ENCODE measurements at places on chromosomes 7 and 10.

DNA sequence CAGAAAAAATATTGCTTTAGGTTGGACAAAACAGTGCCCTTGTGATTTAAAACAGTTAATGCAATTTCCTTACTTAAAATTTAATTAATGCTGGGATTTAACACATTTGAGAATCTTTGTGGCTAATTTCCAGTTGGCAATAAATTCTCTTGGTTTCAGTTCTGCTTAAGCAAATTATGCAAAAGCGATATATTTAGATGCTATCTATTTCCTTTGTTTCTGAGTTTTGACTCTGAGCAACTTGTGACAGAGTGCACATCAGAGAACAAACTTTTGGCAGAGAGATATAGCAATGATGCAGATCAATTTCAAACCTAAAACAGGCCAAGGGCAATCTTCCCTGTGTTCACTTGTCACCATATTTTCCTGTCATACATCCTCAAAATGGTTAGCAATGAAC, 933.6 kb upstream of the ZWINT start:
- no peak for DNase-seq

DNA sequence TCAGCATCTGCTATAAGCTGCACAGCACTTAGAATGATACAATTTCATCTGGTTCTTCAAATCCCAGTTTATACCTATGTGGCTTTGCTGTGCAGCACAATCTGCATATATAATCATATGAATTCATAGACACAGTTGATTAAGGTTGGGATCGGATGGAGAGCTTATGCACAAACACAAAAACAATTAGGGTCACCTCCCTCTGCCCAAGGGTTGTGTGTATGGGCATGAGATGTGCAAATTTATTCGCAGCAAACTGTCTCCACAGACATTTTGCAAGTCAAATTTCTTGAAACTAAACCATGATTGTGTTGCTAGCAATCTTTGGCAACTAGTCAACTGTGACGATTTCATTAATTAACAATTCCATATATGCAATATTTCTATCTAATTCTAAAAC, 955.7 kb downstream of the SORCS3 start:
- DNase-seq: no peak

DNA sequence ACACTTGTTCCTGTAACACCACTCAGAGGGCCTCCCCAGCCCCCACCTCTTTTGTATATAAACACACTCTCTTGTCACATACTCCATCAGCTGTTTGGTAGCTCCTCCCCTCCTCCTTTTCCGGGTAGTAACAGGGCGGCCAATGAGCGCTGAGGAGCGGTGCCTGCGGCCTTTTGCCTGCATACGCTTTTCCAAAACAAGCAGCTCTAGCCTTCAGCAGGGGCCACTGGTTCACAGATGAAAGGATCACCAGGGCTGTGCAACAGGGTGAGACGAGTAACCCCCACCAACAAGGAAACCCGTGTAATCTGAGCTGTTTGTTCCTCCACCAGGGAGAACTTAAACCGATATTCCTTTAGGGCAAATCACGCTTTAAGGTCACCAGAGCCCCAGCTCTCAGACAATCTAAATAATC, 3.9 kb downstream of the UBE2H start:
- DNase-seq: peak; percentile 82

DNA sequence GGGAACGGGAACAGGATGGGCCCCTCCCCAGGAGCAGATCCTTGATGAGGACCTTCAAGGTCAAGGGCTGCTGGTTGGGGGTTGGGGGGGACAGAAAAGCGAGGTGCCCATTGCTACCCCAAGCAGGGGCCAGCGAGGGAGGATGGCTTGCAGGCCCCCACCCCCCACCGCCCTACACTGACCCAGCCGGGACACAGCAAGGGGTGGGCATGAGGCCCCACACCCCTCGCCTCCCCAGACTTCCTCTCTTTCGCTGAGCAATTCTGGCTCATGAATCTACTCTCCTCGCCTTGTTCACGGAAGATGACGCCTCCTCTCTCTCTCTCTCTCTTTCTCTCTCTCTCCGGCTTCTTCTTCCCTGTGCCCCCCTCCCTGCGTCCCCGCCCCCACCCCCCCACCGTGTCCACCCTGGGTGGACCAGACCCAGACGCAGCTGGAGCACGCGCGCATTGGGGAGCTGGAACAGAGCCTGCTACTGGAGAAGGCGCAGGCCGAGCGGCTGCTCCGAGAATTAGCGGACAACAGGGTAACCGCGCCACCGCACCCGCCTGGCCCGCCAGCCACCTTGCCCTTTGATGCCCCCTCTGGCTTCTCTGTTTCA, 81.1 kb upstream of the GTF2IRD1 start:
- DNase-seq: no peak

DNA sequence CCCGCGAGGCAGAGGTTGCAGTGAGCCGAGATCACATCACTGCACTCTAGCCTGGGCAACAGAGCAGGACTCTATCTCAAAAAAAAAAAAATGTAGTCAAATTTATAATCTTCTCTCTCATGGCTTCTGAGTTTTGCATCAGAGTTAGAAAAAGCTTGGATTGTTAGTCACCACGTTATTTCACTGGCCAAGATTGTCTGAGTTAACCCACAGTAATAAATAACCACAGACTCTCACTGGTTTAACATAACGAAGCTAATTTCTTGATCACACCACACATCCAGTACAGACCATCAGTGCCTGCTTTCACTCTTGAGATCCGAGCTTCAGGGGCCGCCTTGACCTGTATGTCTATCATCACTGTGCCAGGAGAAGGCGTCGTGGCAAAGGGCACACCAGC, 116.8 kb upstream of the JCAD start:
- no peak for DNase-seq

DNA sequence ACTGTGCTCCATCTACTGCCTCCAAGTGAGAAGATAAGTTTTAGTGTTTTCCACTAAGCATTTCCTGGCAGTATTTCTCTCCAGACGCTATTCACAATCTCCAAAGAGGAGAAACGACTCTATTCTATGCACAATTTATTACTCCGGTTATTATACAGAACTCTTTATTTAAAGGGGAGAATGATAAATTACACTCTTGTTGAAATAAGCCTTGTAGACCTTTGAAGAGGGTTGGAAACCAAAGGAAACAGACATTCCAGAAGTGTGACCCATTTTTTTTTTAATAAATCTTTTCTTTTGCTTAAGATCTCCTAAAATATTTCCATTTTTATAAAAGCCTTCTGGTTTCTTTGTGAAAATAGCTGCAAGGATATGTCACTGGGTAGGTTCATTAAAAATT, 76.1 kb upstream of the HDAC9 start:
- no peak for DNase-seq

- DNase-seq: no peak
Measured at GRCh38 chr7:47937065-47937687, 11.1 kb downstream of the PKD1L1 start.

DNA sequence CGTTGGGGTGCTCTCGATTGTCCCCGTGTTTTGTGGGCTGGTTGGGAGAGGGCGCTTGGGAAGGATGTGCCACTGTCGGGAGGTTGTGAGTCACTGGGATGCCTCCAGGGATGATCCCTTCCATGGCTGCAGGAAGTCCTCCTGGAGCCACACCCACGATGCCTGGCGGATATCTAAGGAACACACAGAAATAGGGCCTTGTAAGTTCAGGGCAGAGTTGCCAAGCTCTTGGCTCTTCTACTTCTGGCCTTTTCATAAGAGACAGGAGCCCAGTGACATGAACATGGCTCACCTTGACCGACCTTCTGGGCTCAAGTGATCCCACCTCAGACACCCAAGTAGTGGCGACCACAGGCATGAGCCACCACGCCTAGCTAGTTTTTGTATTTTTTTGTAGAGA, 47.6 kb downstream of the ZRANB1 start:
- DNase-seq: no peak

DNA sequence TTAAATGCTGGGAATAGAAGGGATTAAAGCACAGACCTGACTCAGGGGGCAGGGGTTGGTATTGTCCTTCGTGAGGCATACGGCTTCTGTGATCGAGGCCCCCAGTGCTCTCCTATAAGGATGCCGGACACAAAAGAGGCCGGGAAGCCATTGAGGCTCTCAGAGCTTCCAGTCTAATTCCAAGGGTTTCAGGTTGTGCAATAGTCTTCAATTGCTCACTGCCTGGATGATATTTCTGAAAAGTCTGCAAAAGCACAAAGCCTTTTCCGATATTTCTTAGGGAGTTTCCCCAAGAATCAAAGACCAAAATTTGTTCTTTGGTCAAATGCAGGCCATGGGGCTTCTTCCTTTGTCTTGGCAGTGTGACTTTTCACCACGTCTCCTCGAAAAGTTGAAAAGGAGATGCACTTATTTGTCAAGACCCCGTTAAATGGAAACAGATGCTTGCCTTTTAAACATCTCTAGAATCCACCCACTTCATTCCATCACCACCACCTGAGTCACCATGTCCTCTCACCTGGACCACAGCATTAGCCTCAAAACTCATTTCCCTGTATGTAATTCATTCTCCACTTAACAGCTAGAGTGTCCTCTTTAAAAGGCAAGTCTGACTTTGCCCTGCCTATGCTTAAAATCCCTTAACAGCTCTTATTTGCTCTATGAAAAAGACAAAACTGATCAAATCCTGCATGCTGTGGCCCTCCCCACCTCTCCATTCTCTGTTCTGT, 134.8 kb upstream of the NAMPT start:
- no peak for DNase-seq

- no peak for DNase-seq
Measured at GRCh38 chr10:6840201-6840691, 260.2 kb upstream of the PRKCQ start.

GRCh38 chr7:20435305-20435704, 104.6 kb downstream of the ITGB8 start:
- DNase-seq: no peak

DNA sequence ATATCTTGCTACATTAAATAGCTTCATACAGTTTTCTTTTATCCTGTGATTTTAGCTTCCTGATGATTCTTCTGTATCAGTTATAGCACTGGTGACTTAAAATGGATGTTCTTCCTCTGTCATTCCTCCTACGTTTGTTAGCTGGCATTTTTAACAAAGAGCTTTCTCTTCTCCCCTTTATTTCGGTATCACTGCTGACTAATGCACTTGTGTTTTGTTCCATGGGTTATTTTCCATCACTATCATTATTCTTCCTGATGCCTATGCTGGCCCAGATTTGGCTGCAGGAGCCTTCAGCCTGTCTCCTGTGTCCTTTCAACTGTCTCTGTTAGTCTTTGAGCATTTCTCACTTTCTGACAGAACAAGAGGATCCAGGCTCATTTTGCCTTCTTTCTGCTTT, 13.1 kb downstream of the BMS1 start:
- no peak for DNase-seq

GRCh38 chr10:86592413-86592812, 61.9 kb upstream of the OPN4 start:
- no peak for DNase-seq

- no peak for DNase-seq
Measured at GRCh38 chr10:688312-689120, 952 bp downstream of the DIP2C start.

DNA sequence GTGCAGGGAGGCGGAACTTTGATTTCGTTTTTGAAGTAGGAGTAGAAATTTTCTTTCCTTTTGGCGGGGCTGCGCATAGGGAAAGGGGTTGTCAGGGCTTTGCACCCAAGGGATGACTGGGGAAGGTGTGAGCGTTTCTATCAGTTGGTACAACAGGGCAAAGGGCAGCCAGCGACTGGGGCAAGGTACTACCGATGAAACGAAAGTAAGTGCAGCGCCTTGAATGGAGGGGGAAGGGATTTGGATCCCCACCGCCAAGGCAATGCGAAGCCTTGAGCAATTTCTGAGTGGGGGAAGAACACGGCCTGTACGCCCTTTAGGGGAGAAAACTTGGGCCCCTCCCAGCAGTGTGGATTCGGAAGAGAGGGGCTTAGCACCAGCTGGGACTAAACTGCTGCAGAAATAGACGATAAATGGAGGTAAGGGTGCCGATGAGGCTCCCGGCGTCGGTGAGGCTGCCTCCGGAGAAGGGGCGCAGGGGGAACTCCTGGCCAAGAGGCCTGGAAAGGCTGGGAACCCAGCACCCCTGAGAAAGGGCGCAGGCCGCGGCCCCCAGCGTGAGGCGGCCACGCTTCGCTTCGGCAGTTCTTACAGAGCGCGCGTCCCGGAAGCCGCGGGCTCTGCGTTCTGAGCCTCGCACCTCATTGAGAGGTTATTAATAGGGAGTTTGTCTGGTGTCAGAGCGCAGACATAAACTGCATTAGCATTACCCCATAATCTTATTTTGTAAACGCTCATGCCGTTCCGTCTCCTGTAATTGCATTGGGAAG, 10.0 kb upstream of the TLX1 start:
- peak; percentile 36 for DNase-seq

DNA sequence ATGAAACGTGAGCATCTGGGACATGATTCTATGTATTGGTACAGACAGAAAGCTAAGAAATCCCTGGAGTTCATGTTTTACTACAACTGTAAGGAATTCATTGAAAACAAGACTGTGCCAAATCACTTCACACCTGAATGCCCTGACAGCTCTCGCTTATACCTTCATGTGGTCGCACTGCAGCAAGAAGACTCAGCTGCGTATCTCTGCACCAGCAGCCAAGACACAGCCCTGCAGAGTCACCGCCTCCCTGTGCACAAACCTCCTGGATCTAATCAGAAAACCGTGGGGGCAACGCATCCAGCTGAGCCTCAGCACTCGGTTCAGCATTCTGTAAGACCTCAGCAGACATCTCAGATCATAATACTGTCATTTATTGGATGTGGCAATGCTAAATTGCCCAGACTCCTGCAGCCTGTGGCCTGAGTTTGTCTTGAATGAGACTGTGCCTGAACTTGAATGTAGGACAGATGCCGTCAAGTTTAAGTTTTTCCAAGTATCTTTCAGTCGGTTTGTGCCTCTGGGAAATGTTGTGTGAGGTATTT, 41.5 kb upstream of the PRSS58 start:
- DNase-seq: no peak

- no peak for DNase-seq
Measured at GRCh38 chr10:124086787-124087671, 6.4 kb downstream of the CHST15 start.

GRCh38 chr7:88090240-88090639, 129.6 kb downstream of the SRI start:
- DNase-seq: no peak

DNA sequence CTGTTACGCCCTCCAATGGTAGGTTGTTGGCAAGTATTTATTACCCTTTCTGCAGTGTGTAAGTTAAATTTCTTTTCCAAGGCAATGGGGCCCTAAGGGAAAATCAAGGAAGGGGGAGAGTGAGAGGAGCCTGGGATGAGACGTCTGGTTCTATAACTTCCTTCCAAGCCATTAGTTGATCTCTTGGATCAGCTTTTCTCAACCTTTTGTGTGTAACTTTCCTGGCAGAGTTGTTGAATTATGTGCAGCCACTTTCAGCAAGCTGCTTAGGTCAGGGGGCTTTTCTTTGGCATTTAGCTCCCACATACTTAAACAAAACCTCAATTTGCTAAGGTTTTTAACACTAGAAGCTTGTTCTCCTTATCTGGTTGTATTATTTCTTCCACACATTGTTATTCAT, 127.1 kb downstream of the NXPH1 start:
- no peak for DNase-seq

GRCh38 chr10:86117051-86117450, 249.5 kb downstream of the GRID1 start:
- no peak for DNase-seq

GRCh38 chr10:81953420-81953819, 78.4 kb downstream of the NRG3 start:
- no peak for DNase-seq

- DNase-seq: no peak
Measured at GRCh38 chr7:151890355-151891004, 13.6 kb upstream of the PRKAG2 start.

- DNase-seq: no peak
Measured at GRCh38 chr10:15672469-15672868, 47.3 kb downstream of the ITGA8 start.

Data from CD4-positive, alpha-beta T cell treated with Interleukin-6 at 100 ng/mL for 8 hours (primary cell).